ENCODE measurements at places on chromosomes 16 and 17.

DNA sequence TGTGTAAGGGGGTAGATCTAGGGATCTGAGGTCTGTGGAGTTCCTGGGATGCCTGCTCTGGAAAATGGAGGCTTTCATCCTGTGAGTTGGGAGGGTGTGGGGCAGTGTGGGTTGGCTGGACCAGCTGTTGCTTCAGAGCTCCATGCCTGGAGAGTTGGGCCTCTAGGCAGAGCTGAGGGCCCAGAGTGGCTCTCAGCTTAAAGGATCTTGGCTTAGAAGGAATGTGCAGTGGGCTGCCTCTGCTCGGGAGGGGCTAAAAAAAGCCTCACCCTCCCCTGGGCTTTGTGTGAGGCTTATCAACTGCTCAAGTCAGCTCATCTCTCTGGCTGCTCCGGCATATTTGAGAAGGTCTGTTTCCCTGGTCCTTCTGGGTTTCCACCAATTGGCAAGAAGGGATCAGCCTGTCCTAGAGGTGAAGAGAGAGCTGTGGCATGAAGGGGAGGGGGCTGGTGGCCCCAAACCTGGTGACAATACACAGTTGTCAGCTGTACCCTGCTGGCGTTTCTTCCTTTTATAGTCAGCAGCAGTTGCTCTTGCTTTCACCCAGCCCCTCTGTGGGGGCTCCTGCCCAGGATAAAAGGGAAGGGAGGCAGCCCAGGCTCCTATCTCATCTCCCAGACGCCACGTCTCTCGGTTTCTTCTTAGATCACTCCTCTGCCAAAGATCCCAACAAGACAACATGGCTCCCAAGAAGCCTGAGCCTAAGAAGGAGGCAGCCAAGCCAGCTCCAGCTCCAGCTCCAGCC is at the start of gene MYL4:
Gene MYL4 (plus strand): TSS at position 605 of the 745 bp plus-strand sequence. CDS start 75 bp downstream, at position 680.
- no peak for DNase-seq

GRCh38 chr17:9199571-9200551 is 178.6 kb downstream of the NTN1 start:
- no peak for DNase-seq

GRCh38 chr17:56966338-56966737 is 5.5 kb upstream of the COIL start:
- DNase-seq: no peak

- peak; percentile 53 for DNase-seq
Measured at GRCh38 chr16:28549301-28549899, 4.3 kb upstream of the SGF29 start.

DNA sequence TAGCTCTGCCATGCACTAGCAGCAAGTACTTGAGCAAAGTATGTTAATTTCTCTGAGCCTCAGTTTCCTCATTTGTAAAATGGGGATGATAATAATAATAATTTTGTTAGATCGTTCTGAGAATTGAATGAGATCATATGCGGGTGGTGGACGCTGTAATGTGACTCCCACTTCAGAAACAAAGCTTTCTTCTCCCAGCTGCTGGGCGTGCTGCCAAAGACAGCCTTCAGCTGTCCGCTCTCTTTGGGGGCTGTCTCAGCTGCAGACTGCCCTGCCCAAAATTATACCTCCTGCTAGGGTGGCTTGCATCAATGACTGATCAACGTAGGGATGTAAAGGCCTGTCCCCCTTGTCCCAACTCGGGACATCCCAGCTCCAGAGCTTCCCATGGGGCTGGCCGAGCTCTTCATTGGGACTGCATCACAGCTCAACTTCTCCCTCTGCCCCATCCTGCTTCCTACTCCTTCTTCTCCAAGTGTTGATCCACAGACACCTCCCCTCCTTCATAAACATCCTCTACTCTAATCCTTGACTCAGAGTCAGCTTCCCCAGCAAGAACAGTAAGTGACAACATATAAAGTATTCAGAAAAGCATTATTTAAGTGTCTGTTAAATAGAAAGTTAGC is 30.7 kb upstream of the CDH5 start:
- peak; percentile 80 for DNase-seq

GRCh38 chr16:4904108-4904941 is 32.6 kb downstream of the PPL start:
- DNase-seq: no peak

- peak; percentile 8 for DNase-seq
Measured at GRCh38 chr17:58277107-58277801, 3.5 kb downstream of the MPO start.

- DNase-seq: no peak
Measured at GRCh38 chr17:17091276-17091675, 49.0 kb downstream of the MPRIP start.

GRCh38 chr17:70552982-70553334 is 383.6 kb downstream of the KCNJ2 start:
- no peak for DNase-seq

GRCh38 chr17:73855720-73856333 is 211.6 kb upstream of the SDK2 start:
- no peak for DNase-seq

DNA sequence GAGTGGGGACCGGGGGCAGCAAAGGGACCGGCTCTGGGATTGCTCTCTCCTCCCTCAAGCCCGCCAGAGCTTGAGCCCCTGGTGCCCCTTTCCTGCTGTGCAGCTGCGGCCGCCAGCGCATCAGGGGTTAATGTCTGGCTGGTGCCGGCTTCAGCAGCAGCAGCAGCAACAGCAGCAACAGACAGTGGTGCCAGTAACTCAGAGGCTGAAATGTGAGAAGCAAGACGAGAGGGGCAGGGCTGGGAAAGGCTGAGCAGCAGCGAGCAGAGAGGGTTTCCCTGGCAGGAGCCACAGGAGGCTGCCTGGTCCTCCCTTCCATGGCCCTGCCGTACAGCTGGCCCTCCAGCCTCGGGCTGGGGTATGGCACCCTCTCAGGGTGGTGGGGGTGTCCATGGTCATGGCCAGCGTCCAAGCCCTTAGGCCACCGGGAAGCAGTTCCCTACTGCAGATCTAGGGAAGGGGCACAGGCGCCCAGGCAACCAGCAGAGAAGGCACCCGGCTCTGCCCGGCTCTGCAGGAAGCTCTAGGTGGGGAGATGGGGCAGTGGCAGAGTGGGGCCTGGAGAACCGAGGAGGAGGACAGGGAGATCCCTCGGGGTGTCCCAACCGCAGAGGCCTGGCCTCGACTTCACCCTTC is 21.1 kb upstream of the TFAP4 start:
- peak; percentile 82 for DNase-seq

DNA sequence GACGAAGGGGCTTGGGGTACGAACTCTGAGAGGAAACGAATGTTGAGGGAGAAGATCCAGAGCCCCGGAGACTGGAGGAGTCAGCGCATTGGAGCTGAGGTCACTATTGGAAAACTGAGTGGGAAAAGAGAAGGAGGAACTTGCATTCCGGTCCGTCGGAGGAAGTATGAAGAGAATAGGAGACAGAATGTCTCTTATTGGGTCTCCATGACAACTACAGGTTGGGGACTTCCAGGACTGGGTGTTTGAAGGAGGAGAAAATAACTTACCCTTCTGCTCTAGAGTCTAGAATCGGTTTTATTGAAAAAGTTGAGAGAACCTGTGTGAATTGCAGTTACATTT is 537 bp downstream of the GOSR1 start:
- DNase-seq: peak; percentile 19

DNA sequence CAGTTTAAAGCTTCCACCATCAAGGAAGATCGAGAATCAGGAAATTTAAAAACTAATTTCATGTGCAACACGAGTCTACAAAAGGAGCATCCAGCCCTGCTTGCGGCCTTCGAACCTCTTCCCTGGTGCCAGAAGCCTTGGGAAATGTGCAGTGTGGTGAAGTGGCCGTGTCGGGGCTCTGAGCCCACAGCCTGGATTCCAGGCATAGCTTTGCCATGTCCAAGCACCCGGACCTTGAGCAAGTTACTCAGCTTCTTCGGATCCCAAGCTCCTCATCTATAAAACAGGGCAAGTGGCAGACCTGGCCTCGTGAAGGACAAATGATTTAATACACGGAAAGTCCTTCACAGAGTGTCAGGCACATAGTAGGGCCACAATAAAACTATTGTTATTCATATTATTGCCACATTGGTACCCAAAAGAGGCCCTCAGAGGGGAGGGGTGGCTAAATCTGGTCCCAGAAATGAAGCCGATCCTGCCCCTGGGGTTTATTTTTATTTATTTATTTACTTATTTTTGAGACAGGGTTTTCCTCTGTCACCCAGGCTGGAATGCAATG is 34.8 kb downstream of the COTL1 start:
- DNase-seq: peak; percentile 81

DNA sequence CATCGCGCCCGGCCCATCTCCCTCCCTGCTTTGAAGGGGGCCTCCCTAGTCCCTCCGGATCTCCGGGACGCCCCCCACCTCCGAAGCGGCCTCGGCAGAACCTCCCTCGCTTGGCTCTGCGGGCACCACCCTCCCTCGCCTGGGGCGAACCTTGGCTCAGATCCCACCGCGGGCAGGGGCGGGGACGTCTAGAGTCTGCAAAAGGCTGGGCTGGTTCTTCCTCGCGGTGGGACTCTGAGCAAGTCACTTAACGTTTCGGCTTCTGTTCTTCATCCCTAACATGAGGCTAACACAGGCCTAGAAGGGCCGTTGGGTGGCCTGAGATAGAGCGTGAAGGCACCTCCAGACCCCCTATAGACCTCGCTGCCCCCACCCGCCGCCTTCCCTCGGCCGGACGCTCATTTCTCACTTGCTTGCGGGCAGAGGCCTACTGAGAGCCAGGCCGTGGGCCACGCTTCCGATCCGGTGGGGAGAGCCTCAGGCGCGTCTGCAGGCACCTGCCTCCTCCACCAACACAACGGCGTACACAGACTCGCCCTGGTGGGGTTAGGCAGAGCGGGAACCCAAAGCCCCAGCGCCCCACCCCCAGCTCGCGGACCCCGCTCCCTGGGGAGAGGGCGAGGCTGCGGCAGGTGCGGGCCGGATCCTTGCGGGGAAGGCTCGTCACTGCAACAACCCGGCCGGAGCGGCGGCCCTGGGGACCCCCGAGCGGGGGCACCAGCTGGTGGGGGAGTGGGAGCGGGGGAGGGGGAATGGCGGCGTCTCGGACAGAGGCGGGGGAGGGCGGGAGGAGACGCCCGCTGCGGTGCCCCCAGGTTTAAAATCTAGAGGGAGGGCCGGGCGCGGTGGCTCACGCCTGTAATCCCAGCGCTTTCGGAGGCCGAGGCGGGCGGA is 5.4 kb downstream of the MYO1C start:
- no peak for DNase-seq

DNA sequence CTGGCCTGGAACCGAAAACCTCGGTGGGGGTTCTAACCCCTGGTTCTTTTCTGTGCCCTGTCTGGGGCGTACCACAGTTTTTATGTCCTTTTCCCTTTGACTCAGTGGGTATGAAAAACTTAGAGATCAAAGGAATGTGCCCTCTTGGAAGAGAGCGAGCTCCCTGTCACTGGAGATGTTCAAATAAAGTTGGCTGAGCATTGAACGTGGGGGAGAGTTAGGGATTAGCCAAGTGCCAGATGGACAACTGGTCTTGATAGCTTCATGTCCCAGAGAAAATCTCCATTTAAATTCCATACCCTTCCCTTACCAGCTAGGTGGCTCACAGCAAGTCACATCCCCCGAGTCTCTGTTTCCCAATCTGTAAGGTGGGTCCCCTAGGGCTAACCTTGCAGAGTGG is 9.5 kb downstream of the ADGRG1 start:
- no peak for DNase-seq

- no peak for DNase-seq
Measured at GRCh38 chr16:69494991-69495392, 70.6 kb downstream of the CYB5B start.

- no peak for DNase-seq
Measured at GRCh38 chr17:40900809-40901356, 15.8 kb upstream of the KRT20 start.

DNA sequence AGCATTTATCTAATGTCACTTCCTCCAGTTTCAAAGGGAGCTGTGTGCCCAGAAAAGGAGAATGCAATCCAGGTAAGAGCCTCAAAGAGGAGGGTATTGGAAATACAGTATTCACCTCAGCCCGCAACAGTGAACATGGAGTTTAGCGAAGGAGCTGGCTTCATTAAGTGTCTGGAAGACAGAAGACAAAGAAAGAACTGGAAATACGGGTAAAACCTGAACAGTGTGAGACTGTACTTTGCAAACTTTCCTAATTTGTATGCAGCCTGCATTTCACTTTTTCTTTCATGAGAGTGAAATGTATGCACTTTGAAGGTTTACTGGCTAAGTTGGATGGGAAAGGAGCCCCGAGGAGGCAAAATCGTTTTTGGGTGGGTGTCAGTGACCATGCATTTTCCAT is 478.4 kb downstream of the HS3ST3B1 start:
- no peak for DNase-seq

DNA sequence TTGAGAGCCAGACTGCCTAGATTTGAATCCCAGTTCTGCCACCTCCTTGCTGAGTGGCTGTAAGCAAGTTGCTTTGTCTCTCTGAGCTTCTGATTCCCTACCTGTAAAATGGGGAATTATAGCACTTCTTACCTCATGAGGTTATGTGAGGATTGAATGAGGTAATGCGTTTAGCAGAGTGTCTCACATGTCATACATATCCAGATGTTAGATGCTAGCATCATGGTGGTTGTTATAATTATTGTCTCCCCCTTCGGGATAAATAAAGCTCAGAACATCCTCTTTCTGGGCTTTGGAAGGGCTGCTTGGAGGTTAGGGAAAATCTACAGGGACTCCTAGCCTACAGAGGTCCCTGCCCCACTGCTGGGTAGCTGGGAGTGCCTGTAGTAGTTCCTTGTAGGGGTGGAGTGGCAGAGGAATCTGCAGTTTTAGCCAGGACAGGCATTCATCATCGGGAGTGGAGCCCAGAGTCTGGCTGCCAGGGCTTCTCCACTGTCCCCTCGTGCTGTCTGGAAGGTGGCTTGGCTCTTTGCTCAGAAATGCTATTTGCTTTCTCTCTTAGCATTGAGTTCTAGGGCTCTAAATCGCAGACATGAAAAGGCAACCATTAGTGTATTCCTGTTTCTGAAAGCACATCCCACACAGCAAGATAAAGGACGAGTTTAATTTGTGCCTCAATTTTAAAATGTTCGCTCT is 137.9 kb upstream of the CACNG3 start:
- no peak for DNase-seq

DNA sequence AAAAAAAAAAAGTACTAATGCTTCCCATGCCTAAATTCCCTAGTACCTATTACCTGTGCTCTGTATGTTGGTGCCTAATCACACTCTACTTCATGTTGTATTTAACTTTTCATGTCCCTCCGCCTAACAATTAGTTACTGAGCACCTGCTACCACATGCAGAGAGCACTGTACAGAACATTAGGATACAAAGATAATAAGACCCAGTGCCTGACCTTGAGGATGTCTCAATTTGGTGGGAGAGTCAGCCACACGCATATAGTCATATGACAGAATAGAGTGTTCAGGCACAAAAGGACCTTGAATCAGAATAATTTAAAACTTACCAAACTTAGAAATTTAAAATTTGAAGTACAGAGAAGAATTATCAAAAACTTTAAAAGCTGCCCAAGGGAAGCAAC is 42.1 kb downstream of the USP31 start:
- DNase-seq: no peak

- no peak for DNase-seq
Measured at GRCh38 chr16:67364600-67365235, 28.6 kb downstream of the TPPP3 start.
